ENCODE measurements at places on chromosomes 3 and 15.

- no peak for DNase-seq
Measured at GRCh38 chr15:75695634-75696310, 16.9 kb downstream of the CSPG4 start.

- no peak for DNase-seq
Measured at GRCh38 chr15:25838191-25838870, 24.8 kb downstream of the ATP10A start.

- peak; percentile 75 for DNase-seq
Measured at GRCh38 chr15:66842710-66843441, 140.8 kb downstream of the SMAD6 start.

DNA sequence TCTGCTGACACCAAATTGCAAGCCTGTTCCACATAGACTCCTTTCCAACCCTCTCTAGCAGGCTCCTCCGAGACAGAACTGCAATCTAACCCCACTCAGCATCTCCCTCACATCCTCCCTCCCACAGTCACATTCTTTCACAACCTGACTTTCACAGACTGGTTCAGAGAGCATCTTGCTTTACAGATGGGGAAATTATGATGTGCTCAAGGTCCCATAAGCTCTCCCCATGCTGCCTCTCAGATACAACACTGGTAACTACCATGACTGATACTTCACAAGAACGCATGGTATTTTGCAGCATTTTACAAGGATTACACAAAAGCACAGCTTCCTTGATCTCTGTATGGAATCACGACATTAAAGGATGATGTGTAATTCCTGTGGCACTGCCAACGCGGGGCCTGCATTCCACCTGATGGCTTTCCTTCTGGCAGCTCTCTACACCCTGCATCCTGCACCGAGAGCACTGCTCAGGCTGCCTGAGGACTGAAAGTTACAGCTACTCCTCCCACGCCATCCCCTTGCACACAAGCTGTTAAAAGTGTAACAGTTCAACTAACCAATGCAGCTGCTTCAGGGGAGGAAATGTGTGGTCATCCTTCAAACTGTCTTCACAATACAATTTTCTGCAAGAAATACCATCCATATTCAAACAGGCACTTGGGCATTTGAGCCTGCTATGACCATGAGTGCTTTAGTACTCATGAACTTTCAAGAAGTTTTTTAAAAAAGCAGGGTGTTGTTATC, 27.6 kb downstream of the TBC1D2B start:
- DNase-seq = peak; percentile 86

DNA sequence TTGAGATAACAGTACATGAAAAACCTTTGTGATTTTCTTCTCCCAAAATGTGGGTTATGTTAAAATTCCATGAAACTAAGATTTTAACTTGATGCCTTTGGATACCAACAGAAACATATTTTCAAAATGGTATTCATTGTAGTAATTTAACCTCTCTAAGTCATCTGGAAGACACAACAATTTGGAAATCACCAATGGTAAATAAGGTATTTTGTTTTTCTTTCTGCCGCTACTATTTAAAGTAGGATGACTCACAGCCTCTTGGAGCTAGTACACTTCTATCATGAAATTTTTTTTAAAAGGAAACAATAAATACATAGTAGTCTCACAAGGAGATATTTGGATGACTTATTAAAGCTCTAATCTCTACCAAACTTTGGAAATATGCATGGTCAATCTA, 291.6 kb upstream of the VEPH1 start:
- peak; percentile 75 for DNase-seq

- no peak for DNase-seq
Measured at GRCh38 chr3:58799271-58799670, 132.7 kb upstream of the FAM3D start.

- peak; percentile 6 for DNase-seq
Measured at GRCh38 chr3:37494216-37494615, 319.8 kb upstream of the LRRFIP2 start.
